Erythroblast (primary cell): ENCODE measurements at places on chromosomes 6 and 20.

DNA sequence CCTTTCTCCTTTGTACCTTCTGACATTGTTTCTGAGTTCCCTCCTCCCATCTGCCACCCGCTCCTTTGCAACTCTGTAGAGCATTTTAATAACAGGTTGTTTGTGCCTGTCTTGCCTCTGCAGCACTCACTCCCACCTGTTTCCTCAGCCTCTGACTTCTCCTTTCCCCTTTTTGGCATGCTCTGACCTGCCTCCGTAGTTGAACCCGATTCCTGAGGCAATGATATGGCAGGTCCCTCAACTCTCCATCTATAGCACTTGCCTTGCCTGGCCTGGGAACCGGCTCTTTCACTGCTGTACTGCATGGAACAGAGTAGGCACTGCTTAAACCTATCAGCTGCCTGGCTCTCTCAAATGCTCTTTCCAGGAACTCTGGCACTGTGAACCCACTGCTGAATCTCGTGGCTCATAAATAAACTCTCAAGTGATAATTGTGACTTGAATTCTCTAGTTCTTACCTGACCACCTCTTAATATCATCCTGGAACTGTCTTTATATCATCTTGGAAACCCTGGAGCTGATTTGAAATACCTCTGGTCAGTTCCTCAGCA lies 50.3 kb downstream of the UTRN start:
- DNase-seq, result no peak

GRCh38 chr6:97449444-97449966 lies 166.5 kb upstream of the MMS22L start:
- no peak for DNase-seq

DNA sequence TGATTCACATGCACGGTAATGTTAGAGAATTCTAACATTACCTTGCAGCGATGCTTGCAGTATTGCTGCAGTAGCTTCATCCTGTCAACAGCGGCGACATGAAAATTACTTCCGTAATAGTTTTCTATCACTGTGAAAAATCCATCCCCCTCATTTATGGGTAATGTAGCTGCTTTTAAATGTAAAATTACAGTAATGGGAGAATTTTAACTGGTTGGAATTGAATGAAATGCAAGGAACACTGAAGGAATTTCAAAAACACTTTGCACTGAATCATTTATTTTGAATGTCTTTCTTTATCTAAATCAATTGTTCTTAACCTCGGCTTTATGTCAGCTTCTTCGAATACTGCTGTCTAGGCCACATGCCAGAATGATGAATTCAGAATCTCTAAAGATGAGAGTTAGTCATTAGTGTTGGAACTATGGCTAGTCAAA lies 102.4 kb upstream of the HIVEP1 start:
- no peak for DNase-seq

DNA sequence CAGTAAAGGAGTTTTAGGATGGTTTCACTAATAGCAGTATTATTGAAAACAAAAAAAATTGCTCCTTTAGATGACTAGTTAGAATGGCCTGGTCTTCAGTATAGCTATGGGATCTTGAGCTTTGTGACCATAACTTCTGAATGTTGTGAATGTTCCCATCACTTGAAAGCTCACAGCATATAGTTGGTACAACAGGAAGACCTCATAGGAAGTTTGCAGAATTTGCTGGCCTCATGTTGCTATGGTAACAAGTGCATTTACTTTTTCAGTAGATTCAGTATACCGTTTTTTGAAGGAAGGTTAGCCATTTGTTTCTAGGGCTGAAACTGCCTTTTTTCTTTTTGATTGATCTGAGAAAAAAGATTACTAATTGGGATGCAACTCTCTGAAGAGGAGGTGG lies 8.3 kb downstream of the PHF3 start:
- DNase-seq, result no peak

- DNase-seq, result no peak
Observed at GRCh38 chr20:41509316-41510200, 108.6 kb downstream of the CHD6 start.
